BJ (cell line): ENCODE measurements at places on chromosomes 16 and 17.

- DNase-seq: no peak
These were observed at the start of gene SPATA32 for GRCh38 chr17:45261577-45262515. Gene SPATA32 (minus strand): TSS chr17:45262094. CDS start chr17:45262016, 78 bp downstream.

- no peak for DNase-seq
These were observed 3.9 kb upstream of the CCDC57 start for GRCh38 chr17:82216301-82217119.

DNA sequence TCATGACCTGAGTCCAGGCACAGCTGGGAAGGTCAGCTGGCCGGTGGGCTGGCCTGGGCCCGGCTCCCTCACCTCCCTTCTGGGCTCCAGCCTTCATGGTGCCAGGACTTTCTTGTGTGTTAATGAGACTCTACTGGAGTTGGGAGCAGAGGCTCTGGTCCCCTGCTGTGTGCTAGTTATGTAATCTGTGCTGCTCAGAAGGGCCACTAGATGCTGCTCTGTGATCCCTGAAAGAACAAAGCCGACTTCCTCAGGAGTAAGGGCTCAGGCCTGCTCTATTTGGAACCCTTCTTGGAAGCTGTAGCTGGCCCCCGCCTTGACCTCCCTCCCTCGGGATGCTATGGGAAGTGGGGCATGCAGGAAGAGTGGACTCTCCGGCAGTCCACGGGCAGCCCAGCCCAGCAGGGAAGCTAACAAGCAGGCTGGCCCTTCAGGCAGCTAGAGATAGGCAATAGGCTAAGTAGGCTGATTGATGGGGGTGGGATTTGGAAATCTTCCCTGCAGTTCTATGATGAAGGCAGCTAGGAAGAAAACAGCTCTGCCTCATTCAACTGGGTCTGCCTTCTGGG, 3.3 kb upstream of the CDK5R1 start:
- no peak for DNase-seq

- DNase-seq: no peak
These were observed 36.5 kb upstream of the VWA3A start for GRCh38 chr16:22055881-22056280.

GRCh38 chr16:57920215-57920879, 50.6 kb downstream of the CNGB1 start:
- no peak for DNase-seq

- peak; percentile 18 for DNase-seq
These were observed 45.2 kb downstream of the MYH13 start for GRCh38 chr17:10327640-10328039.

DNA sequence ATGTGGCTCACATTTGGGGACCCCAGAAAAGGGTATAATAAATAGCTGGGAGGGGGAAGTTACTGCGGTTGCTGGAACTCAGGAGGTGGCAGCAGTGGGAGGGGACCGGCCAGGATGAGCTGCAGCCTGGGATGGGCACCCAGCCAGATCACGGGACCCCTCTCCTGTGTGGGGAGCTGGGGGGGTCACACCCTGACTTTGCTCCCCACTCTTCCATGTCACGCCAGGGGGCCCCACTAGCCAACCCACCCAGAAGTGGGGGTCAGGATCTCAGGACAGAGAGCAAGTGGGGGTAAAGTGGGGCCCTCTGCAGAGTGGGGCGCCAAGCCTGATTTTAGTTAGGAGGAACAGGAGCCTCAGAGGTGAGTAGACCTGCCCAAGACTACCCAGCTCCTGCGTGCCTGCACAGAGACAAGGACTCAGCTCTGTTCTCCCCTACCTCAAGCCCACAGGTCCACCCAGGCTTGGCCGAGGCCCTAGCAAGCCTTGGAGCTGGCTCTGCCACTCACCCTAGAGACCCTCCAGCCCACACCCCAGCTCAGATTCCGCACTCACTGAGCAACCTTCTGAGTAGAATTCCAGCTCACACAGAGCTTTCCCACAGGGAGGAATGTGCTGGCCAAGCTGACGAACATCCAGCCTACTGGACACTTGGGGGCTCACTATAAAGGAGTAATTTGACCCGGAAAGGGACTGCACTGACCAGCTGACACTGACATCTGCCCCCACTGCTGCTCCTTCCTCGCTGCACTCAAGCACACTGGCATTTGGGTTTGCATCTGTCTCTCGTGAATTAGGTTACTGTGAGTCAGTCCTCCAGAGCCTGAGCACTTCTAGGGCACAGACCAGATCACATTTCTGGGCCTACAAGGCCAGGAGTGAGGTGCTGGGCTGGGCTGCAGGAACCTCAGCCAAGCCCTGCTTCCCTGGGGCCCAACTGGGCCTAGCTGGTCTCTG, 310.1 kb downstream of the C16orf95 start:
- no peak for DNase-seq

DNA sequence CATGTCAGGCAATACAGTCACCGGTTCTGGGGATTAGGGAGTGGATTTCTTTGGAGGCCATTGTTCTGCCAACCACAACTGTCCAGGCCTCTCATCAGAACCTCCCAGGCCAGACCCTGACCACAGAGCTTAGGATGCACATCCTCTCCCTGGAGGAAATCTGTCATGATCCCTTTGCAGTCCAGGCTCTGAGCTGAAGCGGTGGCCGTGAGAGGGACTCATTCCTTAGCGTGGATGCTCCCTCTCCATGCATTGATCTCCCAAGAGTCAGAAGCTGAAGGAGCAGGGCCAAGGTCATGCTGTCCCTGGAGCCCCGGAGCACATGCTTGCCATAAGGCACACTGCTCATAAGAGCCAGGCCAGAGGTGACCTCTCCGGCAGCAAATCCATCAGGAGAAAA, 181.4 kb downstream of the COPRS start:
- no peak for DNase-seq

DNA sequence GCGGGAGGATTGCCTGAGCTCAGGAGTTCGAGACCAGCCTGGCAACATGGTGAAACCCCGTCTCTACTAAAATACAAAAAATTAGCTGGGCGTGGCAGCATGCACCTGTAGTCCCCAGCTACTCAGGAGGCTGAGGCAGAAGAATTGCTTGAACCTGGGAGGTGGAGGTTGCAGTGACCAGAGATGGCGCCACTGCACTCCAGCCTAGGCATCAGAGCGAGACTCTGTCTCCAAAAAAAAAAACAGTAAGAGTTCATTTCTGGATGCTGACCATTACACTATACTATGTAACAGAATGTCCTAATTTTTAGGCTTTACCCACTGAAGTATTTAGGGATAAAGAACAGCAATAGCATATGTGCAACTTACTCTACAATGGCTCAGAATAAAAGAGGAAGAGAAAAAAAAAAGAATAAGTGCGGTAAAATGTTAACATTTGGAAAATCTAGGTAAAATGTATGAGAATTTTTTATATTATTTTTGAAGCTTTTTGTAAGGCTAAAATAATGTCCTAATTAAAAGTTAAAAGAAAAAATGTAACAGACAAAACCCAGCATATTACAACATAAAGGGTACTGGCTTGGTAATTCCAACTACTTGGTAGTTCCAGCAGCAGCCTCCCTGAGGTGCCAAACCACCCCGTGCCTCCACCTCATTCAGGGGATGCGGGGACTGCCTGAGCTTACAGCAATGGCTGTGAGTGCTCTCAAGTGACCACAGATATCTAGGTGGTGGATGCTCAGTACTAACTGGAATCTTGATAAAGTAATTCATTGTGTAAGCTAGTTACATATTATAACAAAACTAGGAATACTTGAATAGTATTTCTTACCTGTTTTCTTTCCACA, 10.9 kb downstream of the COPS3 start:
- DNase-seq: no peak

GRCh38 chr16:81121474-81121990, 25.3 kb upstream of the GCSH start:
- DNase-seq: no peak

GRCh38 chr17:73092523-73093135, at the start of gene SLC39A11:
Gene SLC39A11 (minus strand): TSS chr17:73092688. CDS start chr17:73088764, 3,924 bp downstream.
- DNase-seq: peak; percentile 62

GRCh38 chr17:9576521-9577372, at the start of gene CFAP52:
Gene CFAP52 (plus strand): TSS chr17:9576642. CDS start chr17:9576696, 54 bp downstream.
- no peak for DNase-seq
